ENCODE measurements at places on chromosomes 3 and 15.

DNA sequence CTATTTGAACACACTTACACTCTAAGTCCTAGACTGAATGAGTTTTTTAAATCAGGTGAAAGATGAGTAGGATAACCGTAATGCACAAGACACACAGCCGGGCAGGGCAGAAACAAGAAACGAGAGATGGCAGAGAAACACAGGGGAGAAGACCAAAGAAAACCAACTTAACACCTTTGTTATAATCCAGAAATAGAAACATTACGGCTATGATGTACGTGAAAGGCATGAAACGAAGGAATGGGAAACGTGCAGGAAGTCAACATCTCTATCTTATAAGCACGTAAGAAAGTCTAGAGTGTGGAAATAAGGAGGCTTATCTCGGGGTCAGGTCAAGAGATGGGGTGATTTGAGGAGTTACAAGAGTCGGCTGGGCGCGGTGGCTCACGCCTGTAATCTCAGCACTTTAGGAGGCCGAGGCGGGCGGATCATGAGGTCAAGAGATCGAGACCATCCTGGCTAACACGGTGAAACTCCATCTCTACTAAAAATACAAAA, 1.9 kb upstream of the TNFSF10 start:
- DNase-seq = no peak

DNA sequence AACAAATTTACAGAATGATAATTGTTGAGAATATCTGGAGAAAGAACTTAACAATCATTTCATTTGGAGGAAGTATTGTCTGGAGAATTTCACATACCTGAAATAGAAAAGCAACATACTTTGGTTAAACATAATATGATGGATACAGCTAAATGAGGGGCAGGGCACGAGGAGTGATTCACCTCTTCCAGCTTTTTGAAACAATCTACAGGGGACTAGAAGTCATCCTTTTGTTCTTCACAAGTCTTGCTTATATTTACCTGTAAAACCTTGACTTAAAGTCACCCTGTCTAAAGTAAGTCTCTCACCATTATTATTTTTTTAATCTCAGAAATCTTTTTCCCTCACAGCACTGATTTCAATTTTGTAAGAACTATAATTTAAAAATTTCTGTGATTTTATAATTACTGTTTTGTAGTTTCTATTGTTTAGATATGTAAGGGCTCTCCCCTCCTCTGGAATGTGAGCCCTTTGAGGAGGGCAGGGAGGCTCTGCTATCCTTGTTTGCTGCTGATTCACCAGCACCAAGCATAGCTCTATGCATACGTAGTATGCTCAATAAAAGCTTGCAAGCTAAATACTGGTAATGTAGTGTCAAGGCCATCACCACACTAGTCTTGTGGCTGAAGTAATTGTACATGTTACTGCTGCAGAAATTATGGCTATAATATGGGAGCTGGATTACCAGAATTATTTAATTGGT, 193.9 kb upstream of the THRB start:
- no peak for DNase-seq

DNA sequence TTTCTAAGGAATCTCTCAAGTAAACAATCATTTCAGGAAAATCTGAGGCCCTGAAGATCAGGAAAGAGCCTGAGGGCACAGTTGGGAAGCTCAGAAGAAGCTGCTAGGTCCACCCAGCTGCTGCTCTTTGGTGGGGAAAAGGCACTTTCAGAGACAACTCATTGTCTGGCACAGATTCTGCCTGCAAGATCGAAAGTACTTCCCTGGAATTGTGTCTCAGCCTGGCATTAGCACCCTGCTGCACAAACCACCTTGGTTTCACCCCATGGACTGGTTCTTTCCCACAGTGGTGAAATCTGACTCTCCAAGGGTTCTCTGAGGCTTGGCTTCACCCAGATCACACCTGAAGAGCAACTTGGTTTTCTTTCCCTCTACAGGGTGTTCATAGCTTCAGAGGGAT, 18.7 kb downstream of the THRB start:
- DNase-seq = no peak

DNA sequence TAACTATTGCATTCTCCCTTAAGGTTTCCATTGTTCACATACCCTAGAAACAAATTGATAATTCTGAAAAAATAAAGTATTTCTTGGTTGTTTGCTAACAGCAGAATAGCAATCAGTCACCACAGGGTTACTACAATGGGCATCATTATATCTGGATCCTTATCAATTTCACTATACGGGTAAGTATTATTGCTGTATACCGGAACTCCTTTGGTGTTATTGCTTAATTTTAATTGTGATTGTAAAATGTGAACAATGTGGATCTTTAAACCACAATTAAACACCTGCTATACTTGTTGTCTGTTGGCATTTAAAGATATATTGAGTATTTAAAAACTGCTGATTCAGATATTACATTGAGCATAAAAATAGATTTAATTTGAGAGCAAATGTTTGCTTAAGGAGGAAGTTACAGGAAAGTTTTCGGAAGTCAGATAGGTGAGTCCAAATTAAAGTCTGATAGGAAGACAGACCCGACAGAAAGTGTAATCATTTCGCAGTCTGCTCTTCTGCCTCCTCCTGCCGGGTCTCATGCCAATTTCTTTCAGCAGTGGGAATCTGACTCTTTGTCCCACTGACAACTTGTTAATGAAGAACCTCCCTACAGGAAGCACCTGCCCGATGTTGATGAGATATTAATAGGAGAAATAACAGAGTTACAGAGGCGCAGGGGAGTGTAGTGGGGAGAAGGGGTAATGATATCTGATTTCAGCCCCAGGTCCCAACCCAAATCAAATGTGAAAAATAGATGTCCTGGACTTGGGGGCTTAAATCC, 169.7 kb upstream of the TBC1D5 start:
- no peak for DNase-seq

DNA sequence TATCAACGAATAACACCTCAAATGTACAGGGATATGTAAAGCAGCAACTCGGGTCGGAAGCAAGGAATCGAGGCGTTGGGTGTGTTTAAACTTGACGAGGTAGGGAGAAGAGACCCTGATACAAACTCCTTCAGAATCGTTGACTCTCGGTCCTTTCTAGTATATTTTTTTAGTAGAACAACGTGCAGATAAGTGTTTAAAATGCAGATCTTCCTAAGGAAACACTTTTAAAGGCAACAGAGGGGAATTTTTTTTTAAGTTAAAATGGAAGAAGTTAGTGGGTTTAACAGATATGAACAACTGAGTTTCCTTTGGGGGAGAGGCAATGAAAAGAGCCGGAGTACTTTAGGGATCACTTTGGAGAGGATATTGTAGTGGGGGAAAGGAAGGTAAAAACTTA, 1.1 kb upstream of the KPNA4 start:
- no peak for DNase-seq

DNA sequence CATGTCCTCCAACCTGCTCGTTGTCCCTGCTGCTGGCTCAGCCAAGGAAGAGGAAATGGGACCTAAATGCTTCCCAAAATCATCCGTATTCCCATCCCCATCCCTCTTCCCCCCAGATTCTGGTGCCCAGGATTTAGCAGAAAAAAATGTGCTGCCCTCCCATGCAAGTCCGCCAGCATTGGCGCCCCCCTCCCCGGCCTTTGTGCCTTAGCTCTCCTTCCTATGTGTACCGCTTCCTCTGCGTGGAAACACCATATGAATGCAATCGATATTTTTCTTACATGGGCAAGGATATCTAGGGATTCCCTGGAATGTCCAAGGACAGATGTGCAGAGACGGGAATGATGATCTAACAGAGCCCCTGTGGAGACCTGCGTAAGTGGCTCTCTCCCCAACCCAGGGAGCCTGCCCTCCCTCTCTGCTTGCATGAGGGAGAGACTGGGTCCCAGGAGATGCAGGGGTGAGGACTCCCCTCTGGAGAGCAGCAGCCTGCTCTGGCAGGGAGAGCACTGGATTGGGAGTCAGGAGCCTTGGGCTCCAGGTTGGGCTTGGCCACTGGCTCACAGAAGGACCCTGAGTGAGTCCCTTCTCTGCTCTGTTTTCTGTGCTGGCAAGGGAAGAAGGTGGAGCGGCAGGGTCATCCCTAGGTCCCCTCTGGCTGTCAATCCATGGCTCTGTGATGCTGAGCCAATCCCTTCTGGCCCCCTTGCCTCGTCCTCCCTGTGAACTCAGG, 227.2 kb downstream of the XXYLT1 start:
- no peak for DNase-seq

DNA sequence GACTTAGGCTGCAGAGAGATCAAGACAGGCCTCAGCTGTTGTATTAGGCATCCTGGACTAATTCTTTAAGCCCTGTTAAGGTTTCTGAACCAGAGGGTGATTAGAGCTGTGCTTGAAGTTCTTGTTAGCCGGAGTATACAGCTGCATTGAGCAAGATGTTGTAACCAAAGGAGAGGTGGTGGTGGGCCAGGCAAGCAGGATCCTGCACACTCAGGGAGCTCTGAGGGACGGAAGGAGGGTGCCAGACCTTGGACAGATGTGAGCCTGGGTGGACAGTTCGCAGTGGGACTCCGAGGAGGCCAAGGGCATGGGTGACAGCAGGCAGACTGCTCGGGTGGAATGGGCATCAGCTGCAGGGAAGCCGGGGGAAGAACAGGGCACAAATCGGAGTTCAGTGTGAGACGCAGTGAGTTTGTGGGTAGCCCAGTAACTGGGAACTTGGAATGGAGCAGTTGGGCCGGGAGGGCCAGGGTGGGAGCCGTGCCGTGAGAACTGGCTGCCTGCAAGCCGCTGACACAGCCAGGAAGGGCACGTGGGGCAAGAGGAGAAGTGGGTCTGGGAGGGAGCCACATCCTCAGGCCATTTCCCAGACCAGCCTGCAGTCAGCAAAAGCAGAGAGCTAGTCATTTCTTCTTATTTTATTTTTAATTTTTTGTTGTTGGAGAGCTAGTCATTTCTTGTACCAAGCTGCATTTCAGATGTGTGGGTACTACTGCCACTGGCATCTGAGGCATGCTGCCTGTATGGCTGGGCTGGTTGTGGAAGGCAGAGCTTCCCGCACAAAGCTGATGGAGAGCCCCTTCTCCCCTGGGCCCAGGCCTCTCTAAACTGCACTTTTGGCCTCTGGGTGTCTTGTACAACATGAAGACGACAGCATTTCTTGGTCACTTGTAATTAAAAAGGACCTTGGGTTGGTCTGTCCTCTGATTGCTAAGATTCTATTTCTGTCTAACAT, 61.0 kb downstream of the PGPEP1L start:
- DNase-seq = no peak

DNA sequence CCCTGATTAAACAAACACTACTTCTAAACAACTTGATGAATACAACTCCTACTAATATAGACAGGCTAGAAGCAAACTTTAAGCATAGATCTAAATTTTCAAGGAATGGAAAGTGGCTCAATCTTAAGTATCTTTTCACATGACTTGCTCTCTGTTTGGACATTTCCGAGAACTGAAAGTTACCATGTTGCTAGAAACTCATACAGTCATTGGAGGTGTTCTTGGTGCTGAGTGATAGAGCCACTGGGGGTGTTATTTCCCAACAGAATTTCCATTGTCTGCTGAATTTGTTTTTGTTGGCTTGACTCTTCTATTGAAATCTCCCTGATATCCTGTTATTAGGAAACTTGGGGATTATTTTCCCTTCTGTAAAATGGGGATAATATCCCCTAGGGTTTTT, 264.5 kb upstream of the RASGRP1 start:
- DNase-seq = no peak

DNA sequence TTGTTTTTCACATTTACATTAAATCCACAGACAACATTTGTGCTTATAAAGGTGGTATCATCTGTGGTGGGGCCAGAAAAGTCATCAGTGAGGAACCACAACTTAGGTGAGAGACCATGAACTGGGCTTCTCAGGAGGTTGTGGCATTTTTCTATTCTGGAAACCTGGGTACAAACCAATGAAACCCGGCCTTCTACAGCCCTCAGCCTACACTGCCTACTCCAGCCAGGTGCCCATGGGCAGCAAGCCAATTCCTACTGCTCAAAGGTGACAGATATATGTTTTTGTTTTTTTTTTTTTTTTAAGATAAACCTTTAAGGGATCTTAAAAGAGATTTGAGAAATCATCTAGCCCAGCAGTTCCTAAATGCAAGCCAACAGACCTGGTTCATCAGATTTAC, 20.3 kb downstream of the SPG21 start:
- no peak for DNase-seq

GRCh38 chr15:63299943-63300575, 22.7 kb downstream of the APH1B start:
- DNase-seq = no peak

- DNase-seq = no peak
Observed at GRCh38 chr3:188187053-188187452, 33.1 kb downstream of the LPP start.

- DNase-seq = no peak
Observed at GRCh38 chr3:170982733-170983132, 43.8 kb downstream of the SLC2A2 start.
